ENCODE measurements at places on chromosomes 7 and 10.

DNA sequence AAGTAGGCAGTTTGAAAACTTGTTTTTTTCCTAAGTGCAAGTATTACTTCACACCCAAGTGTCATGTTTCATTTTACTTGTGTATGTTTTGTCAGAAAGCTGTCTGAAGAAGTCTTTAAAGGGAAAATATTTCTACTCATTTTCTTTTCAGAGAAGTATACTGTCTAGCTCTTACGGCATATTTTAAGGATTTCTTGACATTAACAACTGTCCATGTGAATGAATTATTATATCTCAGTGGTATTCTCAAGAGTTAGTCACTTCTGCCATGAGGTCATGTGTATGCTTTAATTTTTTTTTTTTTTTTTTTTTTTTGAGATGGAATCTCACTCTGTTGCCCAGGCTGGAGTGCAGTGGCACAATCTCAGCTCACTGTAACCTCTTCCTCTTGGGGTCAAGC is 229.5 kb downstream of the BICC1 start:
- no peak for DNase-seq

DNA sequence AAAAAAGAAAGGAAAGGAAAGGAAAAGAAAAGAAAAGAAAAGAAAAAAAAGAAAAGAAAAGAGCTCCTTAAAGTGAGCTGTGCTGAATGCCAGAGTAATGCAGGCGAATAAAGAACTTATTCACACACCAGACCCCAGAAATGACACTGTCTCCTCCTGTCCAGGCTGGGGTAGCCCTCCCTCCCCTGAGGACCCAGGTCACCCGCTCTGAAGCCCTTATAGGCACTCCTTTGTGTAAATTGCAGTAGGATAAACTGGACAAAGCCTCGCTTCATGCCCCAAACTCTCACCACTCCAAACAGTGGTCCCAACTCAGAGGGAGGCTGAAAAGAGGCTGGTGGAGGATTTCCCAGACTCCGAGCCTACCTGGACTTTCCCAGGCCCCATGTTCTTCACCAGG is 46.3 kb downstream of the PKD1L1 start:
- DNase-seq: no peak

DNA sequence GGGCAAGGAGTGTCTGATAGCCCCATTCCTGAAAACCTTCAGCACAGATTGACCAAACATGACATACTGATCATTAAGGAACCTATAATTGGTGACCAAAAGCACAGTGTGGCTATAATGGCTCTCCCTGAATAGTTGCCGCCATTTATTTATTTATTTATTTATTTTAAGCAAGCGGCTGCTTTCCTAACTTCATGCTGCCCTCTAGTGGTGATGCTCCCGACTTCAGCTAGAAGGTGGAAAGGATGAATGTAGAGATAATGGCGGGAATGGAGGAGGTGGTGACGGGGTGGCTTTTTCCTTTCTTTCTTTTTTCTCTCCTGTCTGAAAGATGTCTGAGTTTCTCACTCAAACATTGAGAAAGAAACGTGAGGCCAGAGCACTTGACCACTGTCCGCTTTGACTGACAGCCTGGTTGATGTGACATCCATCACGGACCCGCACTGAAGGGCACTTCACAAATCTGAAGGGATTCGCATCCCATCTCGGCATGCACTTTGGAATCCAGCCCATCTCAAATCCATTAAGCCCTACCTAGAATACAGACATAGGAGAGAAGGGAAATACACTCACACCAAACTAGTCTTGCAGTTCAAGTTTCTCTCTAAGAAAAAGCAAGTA is 1090.1 kb downstream of the KCNMA1 start:
- DNase-seq: peak; percentile 73

- DNase-seq: peak; percentile 59
Observed at GRCh38 chr7:18352339-18353255, 143.0 kb upstream of the HDAC9 start.

GRCh38 chr7:117227091-117227490 is 95.8 kb downstream of the WNT2 start:
- no peak for DNase-seq

DNA sequence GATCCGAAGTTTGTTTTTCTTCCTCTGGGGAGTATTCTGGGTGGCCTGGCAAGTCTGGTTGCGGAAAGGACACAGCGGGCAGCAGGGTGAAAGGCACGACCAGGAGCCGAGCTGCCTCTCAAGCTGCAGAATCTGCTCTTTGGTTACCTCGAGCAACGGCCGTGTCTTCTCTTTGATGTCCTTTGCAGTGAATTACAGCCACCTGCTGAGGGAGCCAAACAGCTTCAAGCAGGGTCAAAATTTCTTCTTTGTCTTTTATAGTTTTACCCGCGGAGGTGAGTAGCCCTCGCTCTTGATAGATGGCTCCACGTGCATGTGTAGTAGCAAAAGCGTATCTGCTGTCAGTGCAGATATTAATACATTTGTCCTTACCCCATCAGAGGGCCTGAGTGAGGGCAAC is 177.3 kb upstream of the MBL2 start:
- DNase-seq: peak; percentile 51

DNA sequence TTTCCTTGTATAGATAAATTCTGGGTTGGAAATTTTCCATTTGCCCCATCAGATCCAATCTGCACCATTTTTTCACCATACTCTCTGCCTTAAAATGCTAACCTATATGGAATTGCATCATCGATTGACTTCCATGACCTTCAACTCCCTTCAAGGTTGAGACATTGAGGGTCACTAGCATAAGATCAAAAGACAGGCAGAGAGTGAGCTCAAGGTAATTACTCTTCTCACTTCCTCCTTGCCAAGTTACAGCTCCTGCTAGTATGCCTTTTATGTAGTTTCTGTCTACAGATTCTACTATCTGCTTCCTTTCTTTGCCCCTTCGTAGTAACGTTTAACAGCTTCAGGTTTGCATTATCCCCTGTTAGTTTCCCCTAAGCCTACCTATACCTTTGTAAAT is 1127.7 kb upstream of the LRRTM3 start:
- DNase-seq: no peak

DNA sequence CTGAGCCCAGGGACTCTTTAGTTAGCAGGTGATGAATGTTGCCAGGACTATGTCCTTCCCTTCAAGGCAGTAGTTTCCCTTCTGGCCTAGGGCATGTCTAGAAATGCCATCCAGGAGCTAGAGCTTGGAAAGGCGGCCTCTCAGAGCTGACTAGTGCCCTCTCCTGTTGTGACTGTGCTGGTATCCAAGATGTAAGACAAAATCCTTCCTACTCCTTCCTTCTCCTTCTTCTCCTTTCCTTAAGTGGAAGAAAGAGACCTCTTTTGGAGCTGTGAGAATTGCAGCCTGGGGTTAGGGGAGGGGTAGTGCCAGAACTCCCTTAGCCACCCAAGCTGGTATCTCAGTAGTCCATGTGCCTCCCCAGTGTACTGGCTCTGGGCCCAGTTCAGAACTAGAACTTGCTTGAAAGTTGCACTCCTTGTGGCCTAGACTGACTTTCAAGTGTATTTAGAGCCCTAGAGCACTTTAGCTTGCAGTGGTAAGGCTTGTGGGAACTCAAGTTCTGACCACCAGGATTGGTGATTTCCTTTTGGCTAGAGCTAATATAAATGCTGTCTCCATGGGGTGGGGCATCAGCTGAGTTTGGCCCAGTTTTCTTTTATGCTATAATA is 118.8 kb downstream of the NPSR1 start:
- no peak for DNase-seq

GRCh38 chr10:66999762-67000545 is 74.1 kb downstream of the LRRTM3 start:
- peak; percentile 57 for DNase-seq

DNA sequence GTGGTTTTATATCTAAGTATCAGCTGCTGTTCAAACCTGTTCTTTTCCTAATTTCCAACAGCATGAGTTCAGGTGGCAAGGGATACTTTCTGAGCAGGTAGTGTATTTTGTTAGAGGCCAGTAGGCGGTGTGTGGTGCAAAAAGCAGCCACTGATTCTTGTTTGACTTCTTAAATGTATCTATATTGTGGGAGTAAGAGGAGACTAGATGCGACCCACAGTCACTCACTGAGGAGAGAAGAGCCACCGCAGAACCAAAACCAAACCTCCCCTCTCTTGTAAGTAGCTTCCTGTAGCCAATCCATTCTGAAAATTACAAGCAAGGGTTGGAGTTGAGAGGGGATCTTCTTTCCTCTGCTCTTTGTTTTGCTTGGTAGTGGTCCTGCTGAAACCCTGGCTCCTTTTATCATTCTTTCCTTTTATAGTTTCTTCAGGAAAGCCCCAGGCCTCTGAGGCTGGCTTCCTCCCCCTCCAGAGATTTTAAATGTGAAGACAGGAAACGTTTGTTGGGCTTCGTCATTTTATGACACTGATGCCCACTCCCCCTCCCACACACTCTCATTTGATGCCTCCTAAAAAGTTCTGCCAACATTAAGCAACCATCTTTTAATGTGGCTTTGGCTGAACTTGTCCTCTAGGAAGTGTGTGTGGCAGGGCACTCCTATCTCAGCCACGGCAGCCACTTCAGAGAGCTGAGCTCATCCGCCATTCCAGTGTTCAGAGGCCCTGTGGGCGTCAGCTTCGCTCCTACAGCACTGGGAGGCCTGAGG is 566.0 kb downstream of the SUGCT start:
- DNase-seq: no peak

GRCh38 chr7:36640682-36641081 is 83.6 kb downstream of the AOAH start:
- DNase-seq: no peak

DNA sequence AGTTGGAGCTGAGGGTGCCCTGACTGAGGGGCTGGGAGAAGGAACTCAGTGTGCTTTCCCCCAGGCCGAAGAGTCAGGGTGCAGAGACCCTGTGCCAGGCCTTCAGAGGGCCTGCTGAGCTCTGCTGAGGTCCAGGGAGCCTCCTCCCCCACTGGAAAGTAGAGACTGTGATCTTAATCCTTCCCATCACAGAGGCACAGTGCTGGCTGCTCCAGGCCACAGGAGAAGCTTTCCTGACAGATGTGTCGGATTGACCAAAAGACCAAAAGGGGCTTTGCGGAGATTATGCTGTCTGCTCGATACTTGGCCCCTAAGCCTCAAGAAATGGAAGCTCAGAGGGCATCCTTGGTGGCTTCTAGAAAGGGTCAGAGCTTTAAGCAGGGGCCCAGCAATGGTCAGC is 32.9 kb upstream of the BTRC start:
- no peak for DNase-seq

DNA sequence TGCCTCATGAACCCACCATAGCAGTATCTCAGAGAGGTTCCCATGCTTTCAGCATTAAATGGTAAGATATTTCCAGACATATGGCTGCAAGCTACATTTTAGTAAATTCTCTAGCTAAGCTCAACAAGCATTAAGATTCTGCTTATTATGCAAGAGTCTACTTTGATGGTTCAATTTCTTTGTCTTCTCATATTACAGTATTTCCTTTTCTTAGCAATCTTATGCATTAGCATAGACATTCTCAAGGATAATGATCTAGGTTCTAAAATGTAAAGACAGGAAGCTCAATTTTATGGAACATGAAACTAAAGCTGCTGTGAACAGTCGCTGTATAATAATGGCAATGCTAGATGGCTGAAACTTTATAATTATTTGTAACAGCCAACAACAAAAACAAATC is 39.2 kb downstream of the MEOX2 start:
- DNase-seq: no peak

GRCh38 chr10:491667-492424 is 197.6 kb downstream of the DIP2C start:
- no peak for DNase-seq

DNA sequence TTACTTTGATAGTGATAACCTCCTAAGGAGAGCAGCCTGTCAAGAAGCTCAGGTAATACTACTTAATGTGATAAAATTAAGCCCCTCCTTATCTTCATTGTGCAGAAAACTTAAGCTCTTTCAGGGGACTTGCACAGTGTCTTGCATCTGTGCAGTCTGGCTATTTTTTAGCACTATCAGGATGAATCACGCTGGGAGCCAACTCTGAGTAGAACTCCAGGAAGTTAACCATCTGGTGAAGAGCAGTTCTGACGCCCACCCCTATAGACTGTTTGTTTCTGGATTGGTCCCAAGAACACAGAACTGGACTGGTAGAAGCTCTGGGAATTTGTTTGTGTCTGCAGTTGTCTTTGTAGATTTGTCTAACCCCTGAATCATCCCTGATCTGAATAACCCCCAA is 41.9 kb downstream of the AGK start:
- no peak for DNase-seq

DNA sequence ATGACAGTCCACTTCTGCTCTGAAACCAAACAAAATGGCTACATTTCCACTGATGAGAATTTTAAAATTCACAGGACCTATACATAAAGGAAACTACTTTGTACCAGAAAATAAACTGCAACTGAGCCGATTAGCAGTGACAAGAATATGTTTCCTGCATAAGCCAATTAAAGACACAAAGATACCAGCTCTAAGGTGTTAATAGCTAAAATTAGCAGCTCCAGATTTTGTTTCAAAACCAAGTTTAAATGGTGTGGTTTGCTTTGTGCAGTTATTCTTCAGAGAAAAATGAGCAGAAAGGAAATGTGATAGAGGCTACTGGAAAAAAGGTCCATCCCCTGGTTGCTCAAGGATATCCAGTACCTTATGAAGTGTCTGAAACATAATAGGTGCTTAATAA is 123.2 kb downstream of the ANK3 start:
- no peak for DNase-seq

DNA sequence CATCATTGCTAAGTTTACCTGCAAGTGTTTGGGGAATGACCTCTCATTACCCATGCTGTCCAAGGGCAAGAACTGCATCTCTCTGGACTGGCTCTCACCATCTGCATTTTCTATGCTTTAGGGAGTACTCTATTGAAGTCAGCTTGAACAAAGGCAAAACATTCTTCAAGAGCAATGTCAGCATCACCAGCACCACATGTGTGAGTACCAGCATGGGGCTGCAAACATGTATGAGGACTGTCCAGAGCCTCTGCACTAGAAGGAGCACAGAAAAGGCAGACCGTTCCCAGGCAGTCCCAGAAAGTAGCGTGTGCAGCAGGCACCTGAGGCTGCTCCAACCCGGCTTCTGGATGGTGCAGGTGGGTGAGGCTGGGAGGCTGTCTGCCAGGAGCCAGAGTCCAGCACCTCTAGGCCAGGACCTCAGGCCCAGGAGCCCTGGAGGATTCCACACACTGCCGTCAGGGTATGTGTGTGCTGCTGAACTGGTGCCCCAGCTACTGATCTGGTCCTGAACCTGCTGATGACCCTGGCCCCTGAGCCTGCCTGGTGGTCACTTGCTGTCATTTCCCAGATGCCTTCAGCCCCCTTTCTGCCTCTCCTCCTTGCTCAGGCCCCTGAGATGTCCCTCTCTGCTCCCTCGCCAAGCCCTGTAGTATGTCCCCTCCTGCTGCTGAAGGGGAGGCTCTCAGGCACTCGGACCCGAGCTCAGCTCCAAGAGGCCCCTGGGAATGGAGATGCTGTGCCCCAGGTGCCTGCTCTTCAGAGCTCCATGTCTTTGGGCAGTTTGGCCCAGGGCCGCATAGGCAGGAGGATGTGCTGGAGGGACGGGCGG is 20.7 kb downstream of the ANTXRL start:
- no peak for DNase-seq

- DNase-seq: no peak
Observed at GRCh38 chr7:31699050-31699449, 12.0 kb downstream of the PPP1R17 start.

DNA sequence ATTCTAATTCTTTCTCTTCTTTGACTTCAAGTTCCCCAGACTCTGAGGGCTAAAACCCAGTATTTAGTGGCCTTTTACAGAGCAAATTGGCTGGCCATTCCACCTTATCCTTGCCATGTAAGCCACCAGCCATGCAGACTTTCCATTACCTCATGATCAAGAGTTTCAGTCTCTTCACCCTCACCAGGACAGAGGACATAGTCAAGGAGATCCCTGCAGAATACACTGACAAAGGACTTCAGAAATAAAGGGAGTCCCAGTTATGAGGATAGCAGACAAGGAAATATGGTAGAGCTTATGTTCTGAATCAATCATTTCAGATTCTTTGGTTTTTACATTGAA is 1080.4 kb upstream of the C7orf33 start:
- DNase-seq: no peak

GRCh38 chr10:69901628-69902505 is 100.2 kb downstream of the COL13A1 start:
- DNase-seq: peak; percentile 42

Measured in RPMI8226 (cell line).